GM12865 (cell line): ENCODE measurements at places on chromosomes 13 and 19.

DNA sequence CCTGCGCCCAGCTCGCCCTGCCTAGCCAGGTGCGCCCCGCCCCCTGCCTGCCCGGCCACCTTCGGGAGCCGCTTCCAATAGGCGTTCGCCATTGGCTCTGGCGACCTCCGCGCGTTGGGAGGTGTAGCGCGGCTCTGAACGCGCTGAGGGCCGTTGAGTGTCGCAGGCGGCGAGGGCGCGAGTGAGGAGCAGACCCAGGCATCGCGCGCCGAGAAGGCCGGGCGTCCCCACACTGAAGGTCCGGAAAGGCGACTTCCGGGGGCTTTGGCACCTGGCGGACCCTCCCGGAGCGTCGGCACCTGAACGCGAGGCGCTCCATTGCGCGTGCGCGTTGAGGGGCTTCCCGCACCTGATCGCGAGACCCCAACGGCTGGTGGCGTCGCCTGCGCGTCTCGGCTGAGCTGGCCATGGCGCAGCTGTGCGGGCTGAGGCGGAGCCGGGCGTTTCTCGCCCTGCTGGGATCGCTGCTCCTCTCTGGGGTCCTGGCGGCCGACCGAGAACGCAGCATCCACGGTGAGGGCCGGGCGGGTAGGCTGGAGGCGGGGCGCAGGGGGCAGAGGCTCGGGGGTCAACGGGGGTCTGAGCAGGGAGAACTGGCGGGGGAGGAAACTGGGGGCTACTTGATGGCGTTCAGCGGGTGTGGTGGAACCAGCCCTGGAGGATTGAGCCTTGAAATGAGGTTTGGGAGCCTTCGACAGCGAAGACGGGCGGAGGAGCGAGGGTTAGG lies at the start of gene SPINT2:
SPINT2 (plus strand) TSS at position 88 of the 727 bp plus-strand sequence; CDS start at position 408, 320 bp downstream.
- no peak for DNase-seq

- no peak for DNase-seq
These were observed 27.5 kb downstream of the C19orf81 start for GRCh38 chr19:50676625-50677197.

DNA sequence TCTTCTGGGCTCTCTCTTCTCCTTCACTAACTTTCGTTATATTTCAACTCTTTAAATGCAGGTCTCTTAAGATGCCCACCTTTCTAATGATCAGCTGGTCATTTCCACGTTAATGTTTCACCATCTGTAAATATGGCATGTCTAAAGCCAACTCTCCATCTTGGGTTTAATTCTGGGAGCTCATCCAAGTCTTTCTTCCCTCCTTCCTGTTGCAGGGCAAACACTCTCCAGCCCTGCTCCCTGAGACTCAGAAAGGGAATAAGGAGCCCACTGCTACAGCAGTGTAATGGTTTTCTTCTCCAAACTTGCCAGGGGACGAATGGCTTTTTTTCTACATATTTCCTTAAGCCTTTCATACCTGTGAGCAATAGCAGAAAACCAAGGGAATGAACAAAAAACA lies 73.3 kb upstream of the SOX1 start:
- DNase-seq, result no peak

DNA sequence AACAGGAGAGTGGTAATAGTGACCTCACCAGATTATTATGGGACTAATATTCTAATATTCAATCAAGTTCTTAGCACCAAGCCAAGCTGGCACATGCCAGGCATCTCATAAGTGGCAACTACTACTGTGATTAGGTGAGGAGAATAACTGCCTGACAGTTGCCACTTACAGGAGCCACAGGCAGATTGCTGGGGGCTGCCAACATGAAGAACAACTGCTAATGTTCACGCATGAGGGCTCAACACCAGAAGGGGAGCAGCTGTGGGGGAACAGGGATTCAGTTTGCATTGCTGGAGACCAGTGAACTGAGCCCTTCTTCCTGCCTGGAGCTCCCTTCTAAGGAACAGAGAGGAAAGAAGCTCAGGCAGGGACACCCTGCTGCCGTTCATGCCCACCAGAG lies 504.5 kb downstream of the FOXO1 start:
- DNase-seq, result no peak

DNA sequence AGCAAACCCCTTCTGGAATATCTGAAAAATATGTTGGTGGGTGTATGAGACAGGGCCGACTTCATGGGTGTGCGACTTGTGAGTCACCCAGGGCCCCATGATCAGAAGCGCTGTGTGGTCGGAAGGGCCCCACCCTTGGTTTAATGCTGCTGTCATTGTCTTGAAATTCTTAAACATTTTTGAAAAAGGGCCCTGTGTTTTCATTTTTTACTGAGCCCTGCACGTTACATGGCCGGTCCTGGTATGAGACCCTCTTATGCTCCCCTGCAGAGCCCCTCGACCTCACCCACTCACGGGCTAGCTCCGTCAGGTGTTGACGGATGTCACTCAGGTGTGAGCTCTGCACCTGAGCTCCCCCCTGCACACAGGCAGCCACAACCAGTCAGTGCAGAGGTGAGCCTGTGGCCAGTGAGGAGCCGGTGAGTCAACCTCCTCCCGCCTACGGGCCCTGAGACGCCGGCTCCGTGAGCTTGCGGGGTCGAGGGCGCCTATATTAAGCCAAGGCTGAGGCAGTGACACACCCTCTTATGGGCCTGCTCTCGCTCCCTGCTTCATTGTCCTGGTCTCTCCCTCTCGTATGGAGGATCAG lies 27.7 kb downstream of the GADD45B start:
- no peak for DNase-seq

DNA sequence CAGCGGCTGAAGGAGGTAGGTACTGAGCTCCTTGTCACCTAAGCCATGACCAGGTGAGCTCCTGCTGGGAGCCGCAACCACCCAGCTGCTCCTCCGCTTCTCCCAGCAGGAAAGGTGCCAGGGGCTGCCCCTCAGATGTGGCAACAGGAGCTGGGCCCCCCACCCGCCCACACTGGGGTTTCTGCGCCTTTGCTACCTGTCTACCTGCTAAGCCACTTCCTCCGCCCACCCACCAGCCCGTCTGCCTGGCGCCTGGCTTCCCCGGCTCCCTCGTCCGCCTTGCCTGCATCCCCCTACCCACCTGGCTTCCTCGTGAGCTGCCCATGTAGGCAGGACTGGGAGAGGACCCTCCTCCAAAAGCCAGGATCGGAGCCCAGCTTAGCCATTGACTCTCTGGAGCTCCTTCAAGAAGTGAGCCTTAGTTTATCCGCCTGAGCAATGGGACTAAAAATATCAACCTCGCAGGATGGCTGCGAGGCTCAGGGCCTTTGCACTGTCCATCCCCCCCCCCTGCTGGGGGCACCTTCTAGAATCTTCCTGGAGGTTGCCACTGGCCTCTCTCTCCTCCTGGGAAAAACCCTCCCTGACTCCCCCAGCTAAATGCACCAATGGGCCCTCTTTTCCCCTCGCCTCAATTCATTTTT lies 55.8 kb upstream of the KLF2 start:
- no peak for DNase-seq

DNA sequence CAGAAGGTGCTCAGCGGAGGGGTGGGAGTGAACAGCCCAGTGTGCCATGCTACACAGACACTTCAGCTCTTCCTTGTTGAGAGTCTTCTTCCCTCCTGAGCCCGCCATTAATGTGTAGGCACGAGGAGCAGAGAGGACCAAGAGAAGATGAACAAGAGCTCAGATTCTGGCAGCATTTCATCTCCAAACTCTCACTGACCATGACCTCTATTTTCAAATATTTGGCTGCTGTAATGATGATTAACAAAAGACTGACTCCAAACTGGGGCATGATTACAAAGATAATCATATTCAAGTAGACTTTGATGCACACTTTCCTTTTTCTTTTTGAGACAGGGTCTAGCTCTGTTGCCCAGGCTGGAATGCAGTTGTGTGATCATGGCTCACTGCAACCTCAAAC lies 236.5 kb downstream of the DCLK1 start:
- no peak for DNase-seq

GRCh38 chr19:13212759-13213330 lies 62.6 kb downstream of the IER2 start:
- peak; percentile 86 for DNase-seq

DNA sequence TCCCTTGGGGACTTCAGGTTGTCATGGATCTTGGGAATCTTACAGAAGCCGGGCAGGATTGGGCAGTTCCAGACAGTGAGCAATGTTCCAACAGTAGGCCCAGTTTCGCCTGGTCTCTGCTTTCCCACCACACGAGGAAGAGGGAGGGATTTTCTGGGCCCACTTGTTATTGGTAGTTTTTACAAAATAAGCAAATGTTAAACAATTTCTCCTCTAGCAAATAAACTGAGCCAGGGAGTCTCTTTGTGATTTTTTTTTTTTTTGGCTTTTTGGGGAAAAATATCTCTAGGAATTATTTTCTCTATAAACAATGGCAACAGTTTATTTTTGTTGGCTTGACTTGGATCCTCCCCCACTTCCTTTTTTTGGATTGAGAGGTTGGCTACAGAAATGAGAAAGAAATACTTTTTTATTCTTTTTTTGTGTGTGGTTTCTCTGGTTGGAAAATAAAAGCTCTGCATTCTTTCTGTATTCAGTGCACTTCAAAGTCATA lies 89.3 kb downstream of the TM9SF2 start:
- DNase-seq, result no peak

DNA sequence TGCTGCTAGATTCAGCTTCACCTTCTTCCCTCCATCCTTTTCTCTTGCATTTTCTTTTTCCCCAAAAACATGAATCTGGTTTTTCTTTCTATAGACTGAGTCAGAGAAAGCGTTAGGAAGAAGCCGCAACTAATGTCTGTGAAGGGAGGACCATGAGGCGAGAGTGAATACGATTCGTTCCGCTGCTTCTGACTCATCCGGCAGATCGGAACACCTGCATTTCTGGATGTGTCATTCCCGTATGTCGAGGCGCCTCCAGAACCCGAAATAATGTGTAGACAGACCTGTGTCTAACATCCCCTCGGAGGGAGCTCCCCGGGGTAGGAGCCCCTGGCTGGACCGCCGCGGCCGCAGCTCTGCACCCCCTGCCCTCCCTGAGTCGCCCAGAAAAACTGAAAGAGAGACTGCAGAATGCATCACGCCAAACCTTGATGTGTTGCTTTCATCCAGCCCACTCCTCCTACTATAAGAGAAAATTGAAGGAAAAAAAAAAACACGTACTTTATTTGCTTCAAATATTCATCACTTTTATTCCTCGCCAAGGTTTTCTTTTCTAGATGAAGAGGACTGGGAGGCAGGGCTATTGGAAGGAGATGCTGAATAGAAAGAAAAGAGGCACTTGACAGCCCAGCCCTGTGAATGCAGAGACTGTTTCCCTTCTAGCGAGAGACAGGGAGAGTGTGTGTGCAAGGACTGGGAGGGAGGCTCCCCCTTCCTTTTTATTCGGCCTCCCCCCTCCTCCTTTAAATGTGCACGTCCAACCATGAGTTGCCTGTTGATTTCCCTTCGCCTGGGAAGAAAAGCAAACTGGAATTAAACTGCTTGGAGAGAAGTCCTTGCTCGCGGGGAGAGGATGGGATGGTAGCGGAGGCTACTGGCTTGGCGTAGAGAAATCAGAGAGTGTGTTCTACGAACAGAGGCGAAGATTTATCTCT lies 616 bp upstream of the PCDH17 start:
- DNase-seq, result no peak

DNA sequence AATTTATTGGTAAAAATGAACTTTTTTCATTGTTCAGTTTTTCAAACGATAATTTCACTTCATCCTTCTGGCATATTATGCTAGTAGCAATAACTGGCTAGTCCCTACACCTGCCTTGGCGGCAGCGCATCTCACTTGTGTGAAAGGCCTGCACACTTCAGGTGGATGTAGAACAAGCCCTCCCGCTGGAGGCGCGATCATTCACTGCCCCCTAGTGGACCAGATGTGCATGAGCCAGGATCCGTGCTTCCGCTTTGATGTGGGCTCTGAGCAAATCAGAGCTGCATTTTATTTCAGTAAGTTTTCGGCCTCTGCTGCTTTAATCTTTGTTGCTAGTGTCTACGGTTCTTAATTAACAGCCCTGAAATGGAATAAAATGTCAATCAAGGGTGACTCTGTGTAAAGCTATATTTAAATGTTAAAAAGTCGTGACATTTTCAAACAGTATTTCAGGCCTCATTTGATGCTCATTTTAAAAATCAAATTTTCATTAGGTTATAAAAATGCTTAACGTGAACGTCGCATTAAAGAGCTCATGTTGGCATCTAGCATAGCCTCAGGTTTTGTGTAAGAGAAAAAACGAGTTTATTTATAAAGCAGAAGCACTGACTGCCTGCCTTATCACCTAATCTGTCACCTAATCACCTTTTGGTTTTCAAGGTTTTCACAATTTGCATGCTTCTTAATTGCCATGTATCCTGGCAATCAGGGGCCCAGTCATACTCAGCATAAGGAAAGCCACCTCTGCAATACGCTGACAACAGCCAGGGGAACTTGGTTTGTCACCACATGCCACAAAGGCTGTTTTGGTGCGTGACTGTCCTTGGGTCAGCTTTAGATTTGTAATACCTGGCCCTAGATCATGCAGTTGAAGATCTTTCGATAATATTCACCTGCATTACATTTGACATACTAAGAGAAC lies 112.2 kb downstream of the TEX26 start:
- DNase-seq, result peak; percentile 89

DNA sequence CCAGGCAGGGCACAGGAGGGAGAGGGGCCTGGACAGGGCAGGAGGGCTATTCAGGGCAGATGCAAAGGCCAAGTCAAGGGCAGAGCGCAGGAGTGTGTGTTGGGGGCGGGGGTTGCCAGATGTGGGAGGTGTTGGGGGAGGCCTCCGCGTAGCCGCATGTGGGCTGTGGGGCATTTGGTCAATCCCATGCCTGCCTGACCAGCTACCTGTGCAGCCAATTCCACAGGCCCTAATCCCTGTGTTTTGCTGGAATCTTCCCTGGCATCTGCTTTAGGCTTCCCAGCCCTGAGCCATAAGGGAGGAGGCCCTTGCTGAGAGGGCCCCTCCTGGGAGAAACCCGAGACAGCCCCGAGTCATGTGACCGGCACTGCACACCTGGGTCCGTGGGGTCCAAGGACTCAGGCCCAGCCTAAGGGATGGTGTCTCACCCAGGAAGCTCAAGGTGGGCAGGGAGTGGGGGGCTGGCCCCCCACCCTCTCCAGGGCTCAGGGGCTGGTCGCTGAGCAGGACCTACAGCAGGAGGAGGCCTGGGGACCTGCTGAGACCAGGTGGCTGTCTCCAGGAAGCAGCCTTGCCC lies 20.3 kb downstream of the RFX1 start:
- no peak for DNase-seq

- DNase-seq, result peak; percentile 68
These were observed 722 bp downstream of the COLGALT1 start for GRCh38 chr19:17555929-17556813.

- no peak for DNase-seq
These were observed 420.9 kb downstream of the FOXO1 start for GRCh38 chr13:40245567-40245966.

GRCh38 chr13:110907301-110907700 lies 7.6 kb downstream of the ANKRD10 start:
- no peak for DNase-seq

GRCh38 chr19:5890099-5890498 lies 13.5 kb downstream of the NDUFA11 start:
- no peak for DNase-seq

- DNase-seq, result no peak
These were observed 3.1 kb upstream of the SOHLH2 start for GRCh38 chr13:36217456-36217855.
